Trophoblast cell (in vitro differentiated cells and primary cell): ENCODE measurements at places on chromosomes 7 and 10.

- peak; percentile 5 for DNase-seq
- no peaks in the 10 kb centered on the region for H3K36me3 ChIP-seq
- peak overlapping the region; percentile 1 for H3K4me3 ChIP-seq
- no peaks in the 10 kb centered on the region for H3K27me3 ChIP-seq
- no peak overlapping the region for H3K27ac ChIP-seq
Observed at GRCh38 chr7:12111422-12112405, 99.4 kb upstream of the TMEM106B start.

DNA sequence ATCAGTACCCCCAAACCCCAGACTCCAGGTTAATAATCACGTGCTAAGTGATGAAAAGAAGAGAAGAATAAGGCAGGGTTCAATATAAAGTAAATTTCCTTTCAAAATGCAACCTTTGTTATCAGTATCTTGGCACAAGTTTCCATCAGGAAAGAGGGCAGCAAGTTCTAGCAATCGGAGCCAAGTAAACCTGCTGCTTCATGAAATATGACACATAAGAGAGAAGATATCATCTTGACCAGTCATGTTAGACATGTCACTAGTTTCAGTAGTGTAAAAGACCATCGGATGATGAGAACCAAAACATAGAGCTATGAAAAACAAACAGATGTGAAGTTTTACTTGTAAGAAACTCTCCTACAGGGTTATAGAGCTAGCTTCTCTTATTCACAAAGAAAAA is 44.0 kb downstream of the AASS start:
- no peak for DNase-seq
- no peaks in the 10 kb centered on the region for H3K27me3 ChIP-seq
- H3K4me1 ChIP-seq, result no peaks in the 10 kb centered on the region
- H3K27ac ChIP-seq, result no peak overlapping the region
- peaks cover 3% of the 10 kb centered on the region for H3K36me3 ChIP-seq

- no peaks in the 10 kb centered on the region for H3K27me3 ChIP-seq
- no peak overlapping the region for H3K4me3 ChIP-seq
- no peaks in the 10 kb centered on the region for H3K36me3 ChIP-seq
- H3K27ac ChIP-seq, result no peak overlapping the region
- H3K4me1 ChIP-seq, result no peaks in the 10 kb centered on the region
Observed at GRCh38 chr10:115402699-115403098, 309.5 kb downstream of the ATRNL1 start.

DNA sequence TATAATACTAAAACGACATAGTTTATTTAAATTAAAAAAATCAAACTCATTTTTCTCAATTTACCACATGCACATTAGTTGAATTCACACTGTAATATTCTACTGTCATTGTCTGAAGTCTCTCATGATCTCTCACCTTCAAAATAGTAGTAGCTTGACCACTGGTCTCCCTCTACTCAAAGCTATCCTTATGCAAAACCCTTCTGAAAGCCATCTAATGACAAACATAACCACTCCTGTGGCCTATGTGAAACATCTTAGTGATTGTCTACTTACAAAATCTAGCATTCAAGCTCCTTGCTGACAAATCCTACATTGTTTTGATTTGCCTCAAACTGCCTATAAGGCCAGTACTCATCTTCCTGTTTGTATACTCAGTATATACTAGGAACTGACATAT is 606.0 kb upstream of the GHITM start:
- H3K36me3 ChIP-seq, result no peaks in the 10 kb centered on the region
- H3K4me3 ChIP-seq, result no peak overlapping the region
- peaks cover 3% of the 10 kb centered on the region for H3K4me1 ChIP-seq
- DNase-seq, result no peak
- no peaks in the 10 kb centered on the region for H3K27me3 ChIP-seq
- H3K27ac ChIP-seq, result no peak overlapping the region

- no peak overlapping the region for H3K27ac ChIP-seq
- no peak for DNase-seq
- no peaks in the 10 kb centered on the region for H3K27me3 ChIP-seq
- H3K36me3 ChIP-seq, result no peaks in the 10 kb centered on the region
- no peaks in the 10 kb centered on the region for H3K4me1 ChIP-seq
Observed at GRCh38 chr7:158263110-158263963, 324.3 kb downstream of the PTPRN2 start.

DNA sequence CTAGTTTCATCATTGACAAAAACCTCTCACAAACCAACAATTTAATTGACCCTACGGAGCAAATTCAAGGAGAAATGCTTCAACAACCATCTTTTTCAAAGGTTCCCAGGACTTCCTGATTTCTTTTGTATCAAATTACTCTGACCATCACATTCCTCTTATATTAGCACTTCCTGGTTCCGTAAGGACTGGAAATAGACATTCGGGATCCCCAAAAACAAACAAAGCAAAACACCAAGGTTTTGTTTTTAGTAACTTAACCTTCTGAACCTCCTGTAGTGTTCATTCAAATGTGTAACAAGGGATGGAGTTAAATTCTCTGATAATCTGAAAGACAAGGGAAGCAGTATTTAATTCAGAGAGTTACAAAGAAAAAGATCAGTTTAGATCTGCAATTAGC is 387.6 kb upstream of the NRP1 start:
- no peak overlapping the region for H3K4me3 ChIP-seq
- no peak overlapping the region for H3K27ac ChIP-seq
- H3K27me3 ChIP-seq, result no peaks in the 10 kb centered on the region
- H3K36me3 ChIP-seq, result no peaks in the 10 kb centered on the region
- no peak for DNase-seq
- H3K4me1 ChIP-seq, result no peaks in the 10 kb centered on the region
